IPS-NIHi11 (cell line): ENCODE measurements at places on chromosomes 2 and 18.
A peak's percentile ranks its signal among the peaks of the same experiment; 100 is the strongest.

- DNase-seq = no peak
These were observed 544.3 kb downstream of the ZNF804A start for GRCh38 chr2:185142677-185143076.

DNA sequence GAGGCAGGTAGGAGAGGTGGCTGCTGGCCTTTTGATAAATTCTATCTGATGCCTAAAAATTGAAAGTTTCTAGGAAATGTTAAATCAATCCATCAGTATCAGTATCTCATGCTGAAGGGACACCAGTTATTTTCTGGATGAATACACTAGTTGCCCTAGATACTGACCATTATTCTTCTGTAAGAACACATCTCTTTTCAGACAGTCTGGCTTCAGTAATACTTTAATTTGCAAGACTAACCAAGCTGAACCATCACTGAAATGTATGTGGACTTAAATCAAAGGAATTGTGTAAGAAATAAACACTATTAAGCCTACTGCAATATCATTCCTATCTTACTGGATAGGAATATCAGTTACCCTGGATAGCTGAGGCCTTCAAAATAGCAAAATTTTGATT is 1546.3 kb downstream of the LRP1B start:
- no peak for DNase-seq

GRCh38 chr2:18124116-18124835 is 245.8 kb downstream of the KCNS3 start:
- DNase-seq = no peak

- DNase-seq = no peak
These were observed 246.0 kb downstream of the PARD3B start for GRCh38 chr2:204791230-204791629.

- no peak for DNase-seq
These were observed 316.9 kb downstream of the TXNL1 start for GRCh38 chr18:56321470-56321869.

DNA sequence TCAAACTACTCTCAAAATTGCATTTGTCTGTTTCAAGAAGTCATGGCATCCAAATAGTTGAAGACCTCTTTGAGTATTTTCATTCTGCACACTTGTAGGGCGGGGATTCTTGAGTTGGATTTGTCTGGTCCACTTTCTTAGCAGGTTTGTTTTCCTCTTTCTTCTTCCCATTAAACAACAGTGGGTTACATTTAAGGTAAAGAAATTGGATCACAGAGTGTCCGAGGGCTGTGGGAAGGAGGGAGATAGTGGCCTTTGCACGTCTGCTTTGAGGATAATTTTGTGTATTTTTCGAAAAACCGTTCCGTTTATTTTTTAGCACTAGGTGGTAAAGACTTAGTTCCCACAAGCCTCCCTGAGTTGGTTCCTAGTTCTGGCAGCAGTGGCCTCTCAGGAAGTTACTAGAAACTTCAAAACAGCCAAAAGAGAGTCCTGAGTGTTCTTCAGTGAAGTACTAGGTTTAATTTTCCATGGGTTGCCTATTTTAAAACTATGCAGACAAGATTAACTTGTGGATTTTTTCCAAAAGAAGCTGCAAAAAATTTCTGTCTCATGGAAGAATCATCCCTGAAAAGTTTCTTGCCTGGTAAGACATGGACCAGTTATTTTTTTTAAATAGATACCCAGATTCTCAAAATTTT is 107.9 kb downstream of the CDC42EP3 start:
- DNase-seq = no peak

DNA sequence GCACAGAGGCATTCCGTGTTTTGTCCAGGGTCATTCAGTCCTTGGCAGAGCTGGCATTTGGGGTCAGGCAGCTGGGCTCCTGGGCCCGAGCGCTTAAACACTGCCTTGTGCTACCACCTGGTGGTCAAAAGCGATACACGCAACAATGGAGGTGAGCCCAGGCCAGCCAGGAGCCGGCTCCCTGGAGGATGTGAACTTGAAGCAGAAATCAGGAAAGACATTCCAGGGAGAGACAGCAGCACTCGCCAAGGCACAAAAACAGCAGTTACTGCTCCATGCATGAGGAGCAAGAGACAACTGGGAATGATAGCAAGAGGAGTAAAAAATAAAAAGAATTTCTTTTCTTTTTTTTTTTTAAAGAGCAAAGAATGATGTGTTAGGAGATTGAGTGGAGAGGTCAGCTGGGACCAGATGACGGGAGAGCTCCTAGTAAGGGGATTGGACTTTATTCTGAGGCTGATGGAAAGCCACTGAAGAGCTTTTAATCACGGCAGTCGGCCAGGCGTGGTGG is 20.7 kb downstream of the SCYGR8 start:
- DNase-seq = peak; percentile 88

- no peak for DNase-seq
These were observed 1362.2 kb upstream of the TMEFF2 start for GRCh38 chr2:193556766-193557470.

- DNase-seq = no peak
These were observed 81.9 kb upstream of the TMEM178A start for GRCh38 chr2:39583781-39584180.

DNA sequence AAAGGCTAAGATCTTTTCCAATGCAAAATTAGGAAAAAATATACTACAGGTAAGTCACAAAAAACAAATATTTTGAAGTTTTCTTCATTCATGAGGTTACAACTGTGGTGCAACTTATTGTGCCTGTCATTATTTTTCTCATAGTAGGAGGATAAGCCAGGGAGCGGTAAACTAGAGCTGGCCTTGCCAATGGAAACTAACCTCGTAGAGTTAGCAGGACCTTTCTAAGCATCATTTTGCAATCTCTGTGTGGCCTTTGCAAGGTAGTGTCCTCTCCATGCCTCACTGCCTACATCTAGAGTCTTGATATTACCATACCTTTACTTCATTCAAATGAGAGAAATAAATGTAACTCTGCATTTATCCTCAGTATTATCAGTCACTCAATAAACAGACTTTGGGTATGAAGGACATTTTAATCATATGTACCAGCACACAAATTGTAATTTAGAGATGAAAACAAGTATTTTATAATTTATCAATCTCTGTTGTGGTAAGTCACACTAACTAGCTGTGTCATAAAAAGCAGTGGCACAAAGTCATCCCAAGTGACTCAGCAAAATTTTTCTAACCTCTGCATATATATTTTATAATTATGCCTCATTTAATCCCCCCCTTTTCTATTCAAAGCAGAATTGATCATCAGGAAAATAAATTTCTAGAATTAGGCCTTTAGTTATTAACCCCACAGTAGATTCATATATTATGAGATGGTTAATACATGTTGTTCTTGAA is 47.0 kb downstream of the LANCL1 start:
- DNase-seq = no peak
